ENCODE measurements at places on chromosomes 7 and 10.

GRCh38 chr10:43042503-43043341 is 34.1 kb upstream of the RET start:
- DNase-seq = no peak

DNA sequence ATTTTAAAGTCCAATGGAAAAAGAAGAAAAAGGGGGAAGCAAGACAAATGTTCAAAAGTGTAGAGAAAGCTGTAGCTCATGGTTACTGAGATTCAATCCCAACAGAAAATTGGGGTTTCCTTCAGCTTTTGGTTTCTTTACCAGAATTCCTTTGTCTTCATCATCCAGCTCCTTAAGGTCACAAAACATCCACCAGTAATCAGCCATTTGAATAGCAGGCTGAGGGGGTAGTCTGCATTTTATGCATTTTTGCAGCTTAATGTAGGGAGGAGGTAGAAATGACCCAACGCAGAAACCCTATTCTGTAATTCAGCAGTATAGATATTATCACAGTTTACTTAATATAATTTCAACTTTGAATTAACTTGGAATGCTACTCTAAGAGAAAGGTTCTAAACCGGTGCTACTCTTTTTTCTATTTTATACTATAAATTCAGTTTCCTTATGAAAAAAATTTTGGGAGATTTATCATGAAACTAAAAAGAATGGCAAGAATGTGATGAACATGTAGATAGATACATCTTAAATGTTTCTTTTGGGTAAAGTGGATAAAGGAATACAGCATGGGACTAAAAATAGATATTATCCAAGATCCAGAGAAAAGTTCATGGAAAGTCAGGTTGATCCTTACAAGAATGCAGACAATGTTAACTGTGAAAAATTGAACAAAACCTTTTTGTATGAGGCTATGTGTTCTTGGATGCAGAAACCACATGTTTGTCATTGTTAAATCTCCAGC is 596.9 kb downstream of the PHTF2 start:
- peak; percentile 55 for DNase-seq

DNA sequence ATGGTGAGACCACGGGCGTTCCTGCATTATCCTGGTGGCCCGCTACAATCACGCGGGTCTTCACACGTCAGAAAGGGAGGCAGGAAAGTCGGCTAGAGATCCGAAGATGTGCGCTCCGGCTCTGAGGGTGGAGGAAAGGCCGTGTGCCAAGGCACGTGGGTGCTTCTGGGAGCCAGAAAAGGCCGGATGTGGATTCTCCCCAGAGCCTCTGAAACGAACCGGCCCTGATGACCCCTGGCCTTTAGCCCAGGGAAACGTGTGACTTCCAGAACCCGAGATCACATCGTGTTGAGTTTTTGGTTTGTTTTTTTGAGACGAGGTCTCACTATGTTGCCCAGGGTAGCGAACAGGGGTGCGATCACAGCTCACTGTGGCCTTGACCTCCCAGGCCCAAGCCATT is 244.2 kb downstream of the ELFN1 start:
- DNase-seq = no peak

DNA sequence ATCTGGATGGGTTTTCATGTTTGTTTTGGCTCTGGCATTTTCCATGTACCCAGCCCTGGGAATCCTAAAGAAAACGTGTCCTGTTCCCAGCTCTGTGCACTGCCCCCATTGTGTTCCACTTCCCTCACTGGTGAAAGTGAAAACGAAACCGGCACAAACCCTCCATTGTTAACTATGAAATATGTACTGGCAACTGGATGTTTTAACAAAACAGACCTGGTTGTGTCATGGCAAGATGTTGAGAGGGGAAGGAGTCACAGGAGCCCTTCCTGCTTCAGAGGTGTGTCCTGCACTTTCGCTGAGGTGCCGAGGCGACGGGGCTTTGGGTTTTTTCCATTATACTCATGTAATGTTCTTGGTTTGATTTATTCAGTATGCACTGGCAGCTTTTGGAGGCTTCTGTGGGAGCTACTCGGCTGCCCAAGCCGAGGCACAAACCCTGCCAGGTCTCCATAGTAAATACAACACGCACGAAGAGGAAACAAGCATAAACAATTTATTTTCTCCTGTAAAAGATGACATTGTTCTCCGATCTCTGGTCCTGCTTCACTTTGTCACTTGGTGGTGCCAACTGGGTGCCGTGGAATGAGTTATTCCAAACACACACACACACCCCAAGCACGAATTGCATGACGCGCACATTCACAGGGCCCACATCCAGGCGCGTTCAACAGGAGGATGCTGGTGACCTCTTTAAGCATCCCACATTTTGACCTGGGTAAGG is 118.2 kb downstream of the CDK6 start:
- no peak for DNase-seq

DNA sequence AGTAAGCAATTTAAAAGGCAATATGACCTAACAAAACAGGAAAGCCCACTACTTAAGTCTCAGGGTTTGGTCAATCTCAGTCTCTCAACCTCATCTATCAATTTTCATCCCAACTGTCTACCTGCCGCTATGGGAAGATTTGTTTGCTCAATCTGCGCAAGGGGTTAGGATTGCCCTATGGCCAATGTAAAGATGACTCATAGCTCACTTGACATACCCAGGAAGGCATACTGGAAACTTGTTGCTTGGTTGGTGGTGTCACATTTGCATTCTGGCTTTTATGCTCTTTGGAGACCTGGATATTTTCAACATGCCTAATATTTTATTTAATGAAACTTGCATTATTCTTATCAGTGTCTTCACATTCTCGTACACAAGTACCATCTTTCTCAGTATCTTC is 78.1 kb upstream of the TMEM196 start:
- DNase-seq = no peak

DNA sequence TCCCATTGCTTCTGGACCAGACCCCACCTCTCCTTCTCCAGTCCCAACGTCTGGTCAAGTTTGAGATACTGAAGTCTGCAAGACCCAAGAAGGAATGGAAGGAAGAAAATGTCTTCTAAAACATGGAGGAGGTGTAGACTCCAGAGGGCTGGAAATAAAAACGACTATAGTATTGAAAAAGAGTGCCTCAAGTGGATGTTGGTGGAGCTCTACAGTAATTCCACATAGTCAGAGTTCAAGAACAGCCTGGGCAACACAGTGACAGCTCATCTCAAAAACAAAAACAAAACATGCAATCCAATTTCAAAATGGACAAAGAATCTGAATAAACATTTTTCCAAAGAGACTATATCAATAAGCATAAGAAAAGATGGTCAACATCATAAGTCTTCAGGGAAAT is 2.3 kb upstream of the PCGF6 start:
- no peak for DNase-seq

- no peak for DNase-seq
Measured at GRCh38 chr10:128377364-128377987, 251.3 kb upstream of the MKI67 start.

DNA sequence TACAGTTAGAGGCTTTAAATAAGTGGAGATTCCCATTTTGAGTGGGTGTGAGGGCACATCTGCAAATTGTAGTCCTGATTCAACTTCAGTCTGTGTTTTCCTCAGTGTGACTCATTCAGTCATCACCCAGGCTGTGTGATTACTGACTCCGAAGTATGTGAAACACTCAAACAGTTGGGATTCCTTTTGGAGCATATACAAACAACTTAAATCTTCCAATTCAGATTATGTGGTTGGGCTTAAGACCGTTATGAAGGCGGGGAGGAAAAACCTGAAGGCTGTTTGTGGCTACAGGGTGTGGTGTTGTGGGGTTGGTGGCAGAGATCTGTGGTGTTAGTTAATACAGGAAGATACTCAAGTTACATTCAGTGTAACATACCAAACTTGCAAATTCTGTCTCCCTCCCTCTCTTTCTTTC is 259.7 kb upstream of the FERD3L start:
- peak; percentile 99 for DNase-seq

DNA sequence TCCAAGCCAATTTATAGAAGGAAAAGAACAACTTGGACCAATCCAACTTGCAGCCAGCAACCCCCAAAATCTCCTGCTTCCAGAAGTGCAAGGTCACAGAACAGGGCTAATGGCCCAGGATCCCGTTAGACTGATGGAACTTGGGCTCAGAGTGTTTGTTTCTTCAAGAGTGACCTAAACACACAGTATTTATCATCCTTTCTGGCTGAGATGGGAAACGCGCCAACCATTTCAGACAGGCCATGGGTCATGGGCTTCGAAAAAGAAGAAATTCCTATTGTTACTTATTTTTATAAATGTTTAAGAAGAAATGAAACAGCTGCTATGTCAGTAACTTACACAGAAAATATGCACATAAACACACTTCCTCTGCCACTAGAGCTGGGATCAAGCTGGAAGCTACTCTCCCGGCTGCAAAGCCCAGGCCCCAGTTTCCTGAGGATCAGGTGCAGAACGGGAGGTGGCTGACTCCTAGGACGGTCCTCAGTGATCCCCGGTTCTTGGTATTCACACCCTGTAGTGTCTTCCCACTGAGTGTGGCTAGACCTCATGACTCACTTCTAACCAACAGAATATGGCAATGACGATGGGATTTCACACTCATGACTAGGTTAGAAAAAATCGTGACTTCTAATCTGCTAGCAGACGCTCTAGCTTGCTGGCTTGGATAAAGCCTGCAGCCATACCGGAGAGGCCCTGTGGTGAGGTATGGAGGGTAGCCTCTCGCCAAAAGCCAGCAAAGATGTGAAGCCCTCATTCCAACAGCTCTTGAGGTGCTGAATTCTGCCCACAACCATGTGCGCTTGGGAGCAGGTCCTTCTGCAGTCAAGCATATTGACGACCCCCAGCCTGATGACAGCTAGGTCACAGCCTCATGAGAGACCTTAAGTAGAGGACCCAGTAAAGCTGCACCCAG is 60.2 kb downstream of the CHST15 start:
- peak; percentile 57 for DNase-seq

GRCh38 chr7:118140468-118140867 is 43.5 kb upstream of the LSM8 start:
- DNase-seq = no peak

DNA sequence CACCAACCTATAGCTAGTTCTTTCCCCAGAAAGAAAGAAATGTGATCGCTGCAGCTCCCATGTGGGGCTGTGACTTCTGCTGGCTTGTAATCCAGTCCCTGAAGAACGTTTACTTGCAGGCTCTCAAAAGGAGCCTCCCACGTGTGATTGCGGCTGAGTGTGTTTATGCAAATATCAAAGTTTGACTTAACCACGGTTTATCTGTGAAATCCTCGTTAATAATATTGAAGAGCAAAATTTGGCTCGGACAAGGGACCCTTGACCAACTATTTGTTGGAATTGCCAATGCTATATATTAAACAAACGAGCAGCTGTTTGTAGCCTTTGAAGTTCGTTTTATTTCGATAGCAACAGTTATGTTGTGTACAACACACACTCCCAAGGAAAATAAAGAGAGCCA is 470.1 kb upstream of the NRP1 start:
- DNase-seq = no peak

DNA sequence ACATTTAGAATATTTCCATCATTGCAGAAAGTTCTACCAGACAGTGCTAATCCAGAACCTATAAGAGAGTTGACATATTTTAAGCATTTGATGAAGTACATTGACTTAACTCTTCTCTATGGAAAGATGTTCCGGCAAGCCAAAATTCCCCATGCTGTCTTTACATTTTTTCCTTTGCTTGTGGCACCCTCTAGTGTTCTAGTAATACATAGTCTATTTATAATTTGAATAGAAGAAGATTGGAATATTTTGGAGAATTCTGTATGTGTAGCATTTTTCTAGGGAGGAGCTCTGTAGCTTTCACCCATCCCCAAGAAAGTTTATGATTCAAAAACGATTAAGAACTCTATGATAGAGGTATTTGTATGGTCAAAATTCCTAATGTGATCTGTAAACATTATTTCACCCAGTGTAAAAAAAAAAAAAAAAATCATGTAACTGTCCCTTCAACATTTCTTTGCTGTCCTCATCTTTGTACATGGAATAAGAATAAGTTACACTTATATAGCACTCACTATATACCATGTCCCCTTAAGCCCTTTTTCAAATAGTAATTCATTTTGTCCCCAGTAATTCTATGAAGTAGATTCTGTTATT is 33.2 kb downstream of the NRF1 start:
- DNase-seq = peak; percentile 59

DNA sequence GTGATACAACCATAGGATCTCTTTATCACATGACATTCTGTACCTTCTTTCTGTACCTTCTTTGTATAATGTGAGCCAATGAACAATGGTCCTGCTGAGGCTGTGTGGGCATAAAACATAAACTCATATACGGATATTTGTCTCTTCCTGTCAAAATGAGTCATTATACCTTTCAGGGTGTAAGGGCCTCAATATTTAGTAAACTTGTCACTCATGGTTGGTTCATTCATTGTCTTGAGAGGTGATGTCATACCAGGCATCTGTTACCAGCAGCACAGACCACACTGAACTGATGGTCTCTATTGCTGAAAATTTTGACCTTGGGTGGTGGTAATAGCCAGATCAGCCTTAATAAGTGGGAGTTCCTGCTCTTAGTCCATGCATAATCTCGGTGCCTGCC is 287.6 kb upstream of the TPK1 start:
- DNase-seq = no peak

DNA sequence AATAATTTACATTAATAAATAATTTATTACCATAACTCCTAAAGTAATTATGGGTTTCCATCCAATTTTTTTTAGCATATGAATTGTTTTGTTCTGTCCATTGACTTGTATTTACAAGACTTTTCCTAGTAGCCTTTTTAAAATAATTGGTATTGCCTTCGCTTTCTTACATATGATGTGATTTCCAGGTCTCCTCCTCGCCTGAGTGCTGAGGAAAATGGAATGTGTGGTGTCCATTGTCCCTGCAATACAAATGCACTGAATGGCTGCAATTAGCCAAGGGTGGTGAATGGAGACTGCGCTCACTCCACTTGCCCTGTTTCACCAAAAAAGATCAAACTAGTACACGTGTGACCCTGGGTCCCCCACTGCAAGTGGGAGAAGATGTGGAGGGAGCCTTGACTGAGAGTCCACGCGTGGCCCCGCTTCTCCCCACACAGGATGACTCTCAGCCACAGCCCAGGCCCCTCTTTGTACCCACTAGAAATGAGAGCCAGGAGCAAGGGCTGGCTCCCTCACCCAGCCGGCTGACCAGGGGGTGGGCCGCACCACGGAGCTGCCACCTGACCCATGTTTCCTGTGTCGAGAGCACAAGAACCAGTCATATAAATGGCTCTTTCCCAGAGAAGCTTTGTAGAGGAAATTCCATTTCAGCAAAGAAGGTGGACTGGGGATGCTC is 52.6 kb downstream of the FAM53B start:
- DNase-seq = no peak

DNA sequence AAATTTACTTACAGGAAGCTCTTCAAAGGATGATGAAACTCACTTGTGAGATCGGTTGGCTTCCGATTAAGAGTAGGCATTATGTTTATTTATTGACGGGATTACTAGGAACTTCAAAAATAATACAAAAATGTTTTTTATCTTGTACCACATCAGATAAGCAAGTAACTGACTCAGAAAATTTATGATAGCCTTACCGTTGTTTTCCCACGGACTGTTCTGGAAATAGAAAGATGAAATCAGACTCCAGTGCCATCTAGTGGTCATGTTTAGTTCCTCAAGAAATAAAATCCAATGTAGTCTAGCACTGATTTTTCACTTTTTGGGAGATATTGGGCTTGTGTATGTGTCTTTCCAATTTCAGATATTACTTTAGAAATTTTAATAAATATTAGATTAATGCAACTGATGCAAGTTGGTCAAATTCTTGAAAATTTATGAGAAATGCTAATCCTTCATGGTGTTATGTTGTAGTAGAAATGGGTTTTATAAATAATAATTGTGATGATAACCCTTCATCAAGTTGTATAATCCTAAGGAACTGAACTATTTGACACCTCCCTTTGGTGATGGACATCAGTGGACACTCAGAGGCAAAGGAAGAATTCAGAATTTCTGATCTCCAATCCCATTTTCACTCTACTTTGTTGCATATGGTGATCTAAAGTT is 168.8 kb downstream of the TMEM26 start:
- DNase-seq = peak; percentile 66

- DNase-seq = no peak
Measured at GRCh38 chr7:16137944-16138343, 283.4 kb downstream of the CRPPA start.
